Glomerular endothelial cell (primary cell): ENCODE measurements at places on chromosomes 12 and 14. TPM values are rescaled to one million over a fixed set of nuclear protein-coding genes. Genes with fewer than 3 reads are reported as not detected.
A peak's percentile ranks its signal among the peaks of the same experiment; 100 is the strongest.

GRCh38 chr14:103072595-103073366, 11.2 kb upstream of the LBHD2 start:
- no peak for DNase-seq

DNA sequence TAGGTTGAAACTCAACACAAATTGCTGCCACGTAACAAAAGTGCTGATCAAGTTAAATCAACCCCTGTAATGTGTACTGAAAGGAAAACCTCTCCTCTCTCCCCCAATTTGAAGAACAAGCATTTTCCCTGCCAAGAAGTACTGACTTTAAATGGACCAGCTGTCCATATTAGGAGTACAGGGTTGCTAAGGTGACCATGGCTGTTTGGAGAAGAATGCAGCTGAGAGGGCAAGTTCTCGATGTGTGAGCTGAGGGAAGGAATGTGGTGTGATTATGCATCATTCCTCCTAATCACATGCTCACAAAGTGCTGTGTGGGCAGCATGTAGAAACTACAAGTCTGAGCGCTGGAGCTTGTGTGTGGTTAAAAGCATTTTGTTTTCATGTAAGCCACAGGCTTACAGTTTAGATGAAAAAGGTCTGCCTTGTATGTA, 50.9 kb upstream of the CCT2 start:
- DNase-seq = peak; percentile 44

- no peak for DNase-seq
Observed at GRCh38 chr14:20722016-20722415, 23.7 kb upstream of the EDDM3A start.

DNA sequence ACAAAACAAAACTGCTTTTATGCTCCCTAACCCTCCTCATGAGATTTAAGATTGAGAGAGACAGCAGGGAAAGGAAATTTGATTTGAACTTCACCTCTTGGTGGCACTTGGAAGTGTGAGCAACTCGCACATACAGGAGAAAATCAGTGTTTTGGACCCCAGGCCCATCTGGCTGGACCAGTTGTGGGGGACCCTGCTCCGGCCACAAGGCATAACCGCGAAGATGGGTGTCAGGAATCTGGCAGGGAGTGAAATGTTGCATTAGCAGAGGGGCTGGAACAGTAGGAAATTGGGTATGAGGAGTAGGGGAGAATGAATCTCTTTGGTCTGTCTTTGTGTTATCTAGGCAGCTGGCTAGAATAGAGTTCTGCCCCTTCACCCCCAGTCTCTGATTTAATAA, 1.2 kb downstream of the CIROP start:
- no peak for DNase-seq

DNA sequence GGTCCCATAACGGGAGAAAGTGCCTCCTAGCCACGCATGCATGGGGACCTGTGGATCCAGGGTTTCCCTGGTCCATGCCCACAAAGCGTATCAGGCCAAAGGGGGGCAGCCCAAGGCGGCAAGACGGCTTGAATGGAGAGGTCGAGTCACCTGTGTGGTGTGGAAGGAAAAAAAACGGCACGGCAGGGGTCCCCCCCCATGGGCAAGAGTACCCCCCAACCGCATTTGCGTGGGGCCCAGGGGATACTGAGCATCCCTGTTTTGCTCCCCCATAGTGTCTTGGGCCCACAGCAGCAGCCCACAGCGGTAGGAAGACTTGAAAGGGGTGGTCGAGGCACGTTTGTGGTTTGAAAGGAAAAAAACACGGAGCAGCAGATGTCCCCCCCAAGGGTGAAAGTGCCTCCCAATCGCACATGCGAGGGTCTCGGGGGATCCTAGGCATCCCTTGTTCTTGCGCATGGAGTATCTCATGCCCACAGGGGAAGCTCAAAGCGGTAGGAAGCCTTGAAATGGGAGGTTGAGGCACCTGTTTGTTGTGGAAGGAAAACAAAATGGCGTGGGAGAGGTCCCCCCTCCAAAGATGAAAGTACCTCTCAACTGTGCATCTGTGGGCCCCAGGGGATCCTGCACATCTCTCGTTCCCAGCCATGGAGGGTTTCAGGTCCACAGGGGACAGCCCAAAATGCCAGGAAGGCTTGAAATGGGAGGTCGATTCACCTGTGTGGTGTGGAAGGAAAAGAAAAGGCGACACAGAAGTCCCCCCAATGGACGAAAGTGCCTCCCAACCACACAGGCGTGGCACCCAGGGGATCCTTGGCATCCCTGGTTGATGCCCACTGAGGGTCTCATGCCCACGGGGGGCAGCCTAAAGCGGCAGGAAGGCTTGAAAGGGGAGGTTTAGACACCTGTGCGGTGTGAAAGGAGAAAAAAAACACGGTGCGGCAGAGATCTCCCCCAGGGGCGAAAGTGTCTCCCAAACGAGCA, 577.5 kb downstream of the ALG10 start:
- no peak for DNase-seq

The DEPDC4 gene
- total RNA-seq = 0.15 and 0.41 TPM in 2 replicates

GRCh38 chr12:49932023-49932422, 18.5 kb upstream of the AQP2 start:
- no peak for DNase-seq

DNA sequence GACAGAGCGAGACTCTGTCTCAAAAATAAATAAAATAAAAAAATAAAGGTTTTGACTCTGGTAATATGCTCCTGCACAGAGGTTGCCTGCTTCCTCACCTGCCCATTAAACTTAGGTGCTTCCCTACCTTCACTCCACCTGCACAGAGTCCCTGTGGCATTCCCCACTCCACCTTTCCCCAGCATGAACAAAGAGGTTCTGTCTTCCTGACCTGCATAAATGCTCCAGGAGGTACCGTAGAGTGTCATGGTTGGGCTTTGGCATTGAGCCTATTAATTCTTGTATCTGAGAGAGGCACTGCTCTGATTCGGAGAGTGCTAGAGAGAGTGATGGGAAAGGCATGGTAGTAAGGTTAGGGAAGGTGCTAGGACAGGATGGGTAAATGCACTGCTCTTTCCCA, 6.3 kb downstream of the ARHGAP9 start:
- no peak for DNase-seq

The TAS2R13 gene
- 2.7 TPM in 1 of 2 replicates, not detected in the other for total RNA-seq

- peak; percentile 60 for DNase-seq
Observed at GRCh38 chr12:113912760-113913329, 53.3 kb downstream of the RBM19 start.

The CLEC4A gene
- not detected in 2 replicates for total RNA-seq

- DNase-seq = no peak
Observed at GRCh38 chr14:65070471-65070976, 31.8 kb downstream of the MAX start.

DNA sequence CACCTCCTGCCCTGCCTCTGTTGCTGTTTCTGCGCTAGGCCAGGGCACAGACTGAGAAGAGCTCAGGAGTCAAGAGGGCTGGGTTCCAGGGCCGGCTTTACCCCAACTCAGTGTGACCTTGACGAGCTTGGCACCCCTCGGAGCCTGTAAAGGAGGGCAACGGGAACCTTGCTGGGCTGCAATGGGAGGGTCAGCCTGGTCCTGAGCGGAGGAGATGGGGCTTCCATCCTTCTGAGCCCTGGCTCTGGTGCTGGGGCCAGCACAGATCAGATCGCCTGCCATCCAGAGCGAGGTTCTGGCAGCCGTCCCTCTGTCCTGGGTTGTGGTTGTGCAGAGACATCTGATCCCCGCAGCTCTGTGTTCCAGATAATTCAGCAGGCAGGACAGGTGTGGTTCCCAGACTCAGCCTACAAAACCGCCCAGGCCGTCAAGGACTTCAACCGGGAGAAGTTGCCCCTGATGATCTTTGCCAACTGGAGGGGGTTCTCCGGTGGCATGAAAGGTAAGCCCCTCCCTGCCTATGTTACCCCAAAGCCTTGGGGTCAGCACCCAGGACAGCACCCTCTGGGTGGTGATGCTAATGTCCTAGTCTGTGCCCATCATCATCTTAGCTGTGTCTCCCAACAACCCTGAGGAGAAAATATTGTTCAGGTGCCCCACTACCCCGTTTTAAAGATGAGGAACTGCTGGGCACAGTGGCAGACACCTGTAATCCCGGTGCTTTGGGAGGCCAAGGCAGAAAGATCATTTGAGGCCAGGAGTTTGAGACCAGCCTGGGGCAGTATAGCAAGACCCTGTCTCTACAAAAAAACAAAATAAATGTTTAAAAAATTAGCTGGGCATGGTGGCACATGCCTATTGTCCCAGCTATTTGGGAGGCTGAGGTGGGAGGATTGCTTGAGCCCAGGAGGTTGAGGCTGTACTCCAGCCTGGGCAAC, 50.2 kb downstream of the FOXN4 start:
- no peak for DNase-seq

DNA sequence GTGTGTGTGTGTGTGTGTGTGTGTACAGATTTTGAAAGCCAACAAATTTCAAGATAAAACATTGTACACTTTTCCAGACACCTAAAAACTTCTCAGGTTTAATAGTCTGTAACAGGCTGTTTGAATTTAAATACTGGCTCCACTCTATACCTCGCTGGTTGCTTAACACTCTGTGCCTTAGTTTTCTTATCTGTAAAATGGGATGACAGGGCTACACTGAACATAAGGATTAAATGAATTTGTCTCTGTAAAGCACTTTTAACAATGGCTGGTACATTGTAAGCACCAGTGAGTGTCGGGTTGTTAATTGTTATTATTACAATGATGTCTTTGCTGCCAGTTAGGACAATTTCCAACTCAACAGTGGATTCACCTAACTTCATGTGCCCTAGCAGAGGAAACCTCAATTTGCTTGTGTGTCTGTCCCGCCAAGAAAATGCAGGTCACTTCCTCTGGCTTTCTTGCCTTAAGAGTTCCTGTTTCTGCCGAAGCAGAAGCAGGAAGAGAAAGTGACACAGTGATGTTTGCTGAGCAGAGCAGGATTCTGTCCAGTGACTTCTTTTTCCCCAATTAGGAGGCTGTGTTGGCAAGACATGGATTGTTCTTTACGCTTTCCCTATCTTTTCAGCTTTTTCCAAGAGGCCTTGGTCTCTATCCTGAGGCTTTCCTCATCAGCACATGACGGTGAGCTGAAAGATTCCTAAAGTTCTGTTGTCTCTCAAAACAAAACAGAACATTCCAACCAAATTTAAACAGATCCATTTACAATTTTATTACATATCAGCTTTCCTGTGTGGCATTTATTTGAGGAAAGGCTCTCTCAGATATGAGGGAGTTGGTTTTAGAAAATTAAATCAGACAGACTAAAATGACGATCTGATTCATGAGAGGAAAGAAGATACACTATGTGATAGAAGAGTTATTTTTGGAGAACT, 154.1 kb upstream of the ATP2B1 start:
- DNase-seq = no peak

- DNase-seq = no peak
Observed at GRCh38 chr12:9389796-9390195, 181.6 kb upstream of the PZP start.

GRCh38 chr12:115222220-115222619, 538.2 kb upstream of the TBX3 start:
- no peak for DNase-seq

DNA sequence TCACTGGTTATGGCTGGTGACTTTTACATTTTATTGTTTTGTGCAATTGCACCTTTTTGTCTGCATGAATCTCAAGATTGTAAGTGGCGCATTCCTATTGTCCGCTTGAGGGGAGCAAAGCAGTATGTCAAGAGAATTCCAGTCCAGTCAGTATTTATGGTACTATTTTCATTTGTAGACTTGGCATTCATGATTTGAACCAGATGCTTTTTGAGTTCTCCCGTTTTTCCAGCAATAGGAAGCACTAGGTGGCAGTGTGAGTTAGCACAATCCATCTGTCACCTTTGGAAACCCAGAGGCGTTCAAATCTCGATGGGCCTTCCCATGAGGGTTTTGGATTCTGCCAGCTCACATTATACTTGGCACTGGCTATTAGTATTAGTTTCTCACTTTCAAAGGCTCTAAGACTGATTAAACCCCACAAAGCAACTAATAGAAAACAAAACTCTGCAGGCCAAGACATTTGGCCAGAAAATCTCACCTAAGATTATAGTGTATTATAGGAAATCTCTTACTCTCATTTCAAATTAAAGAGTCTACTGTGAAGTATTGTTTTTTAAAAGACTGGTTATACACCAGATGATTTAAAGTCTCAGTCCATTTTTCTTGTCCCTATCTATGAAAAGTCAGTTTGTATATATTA, 2.2 kb downstream of the DACT1 start:
- DNase-seq = peak; percentile 37

The CYP27B1 gene
- total RNA-seq = 0.15 and 1.1 TPM in 2 replicates

The RPGRIP1 gene
- total RNA-seq = not detected in 2 replicates

DNA sequence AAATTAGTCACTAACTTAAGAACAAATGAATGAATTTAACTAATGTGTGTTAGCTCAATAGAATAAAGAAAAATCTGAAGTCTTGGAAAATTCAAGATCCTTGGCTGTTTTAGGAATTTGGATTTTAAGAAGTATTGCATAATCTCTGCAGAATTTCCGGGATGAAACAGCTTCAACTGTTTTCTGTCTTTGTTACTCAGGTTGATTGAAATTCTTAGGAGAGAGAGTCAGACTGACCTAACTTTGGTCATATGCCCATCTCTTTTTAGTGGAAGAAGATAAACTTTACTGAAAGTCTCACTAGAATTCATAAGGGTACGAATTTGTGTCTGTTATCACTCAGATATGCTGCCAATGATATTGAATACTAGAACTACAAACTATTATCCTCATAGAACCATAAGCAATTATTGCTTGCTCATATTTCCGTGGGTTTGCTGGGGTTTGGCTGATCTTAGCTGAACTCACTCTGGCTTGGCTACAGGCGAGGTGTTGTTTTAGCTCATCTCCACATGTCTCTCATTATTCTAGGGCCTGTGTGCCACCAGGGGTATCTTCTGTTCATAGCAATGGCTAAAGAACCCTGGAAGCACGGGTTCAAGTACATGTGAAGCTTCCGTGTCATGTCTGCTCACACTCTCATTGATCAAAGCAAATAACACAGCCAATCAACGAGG, 257.4 kb upstream of the NOVA1 start:
- no peak for DNase-seq

- no peak for DNase-seq
Observed at GRCh38 chr14:24965934-24966578, 83.9 kb downstream of the STXBP6 start.

GRCh38 chr14:22803687-22803974, 11.6 kb downstream of the SLC7A7 start:
- DNase-seq = no peak

DNA sequence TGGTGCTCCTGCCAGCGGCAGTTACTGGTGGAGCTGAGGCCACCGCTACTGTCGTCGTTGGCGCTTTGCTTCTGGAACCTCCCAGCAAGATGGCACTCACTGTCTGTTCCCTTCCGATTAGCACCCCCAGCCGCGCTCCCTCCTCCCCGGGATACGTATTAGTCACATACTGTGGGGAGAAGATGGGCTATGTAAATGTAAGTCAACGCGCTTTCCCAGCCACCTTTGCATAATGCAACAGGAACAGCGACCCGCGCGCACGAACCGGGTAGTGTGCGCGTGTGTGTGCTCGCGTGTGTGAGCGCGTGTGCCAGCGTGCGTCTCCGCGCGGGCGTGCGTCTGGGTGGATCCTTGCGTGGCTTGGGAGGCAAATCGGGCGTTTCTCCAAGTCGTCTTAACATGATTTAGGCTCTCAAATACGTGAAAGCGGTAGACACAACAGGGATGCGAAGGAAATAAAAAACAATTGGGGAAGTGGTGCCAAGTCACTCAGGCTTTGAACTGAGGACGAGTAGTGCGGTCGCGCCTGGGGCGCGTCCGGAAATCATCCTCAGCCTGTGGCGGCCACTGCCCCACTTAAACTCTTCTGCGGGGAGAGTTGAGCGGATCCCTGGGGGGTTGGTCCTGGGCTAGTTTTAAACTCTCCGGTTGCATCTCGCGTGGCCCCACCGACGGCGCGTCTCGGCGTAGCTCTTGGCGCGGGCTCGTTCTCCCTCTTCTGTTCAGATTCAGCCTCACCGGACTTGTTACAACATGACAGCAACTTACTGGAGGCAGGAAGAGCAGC, 1.8 kb downstream of the FLRT2 start:
- DNase-seq = no peak

The RD3L gene
- not detected in 2 replicates for total RNA-seq

The NUAK1 gene
- 55.3 and 68.8 TPM in 2 replicates for total RNA-seq
